Neural crest cell (in vitro differentiated cells): ENCODE measurements at places on chromosomes 3 and 15. TPM values are rescaled to one million over a fixed set of nuclear protein-coding genes. Genes with fewer than 3 reads are reported as not detected.

Gene PDZRN3
- 11.3 and 12.2 TPM in 2 replicates for total RNA-seq

GRCh38 chr15:51424780-51425179 lies 83.3 kb downstream of the GLDN start:
- H3K4me3 ChIP-seq = no peak overlapping the region
- DNase-seq = no peak
- H3K27me3 ChIP-seq = no peaks in the 10 kb centered on the region
- H3K36me3 ChIP-seq = peaks cover 2% of the 10 kb centered on the region
- peaks cover 3% of the 10 kb centered on the region for H3K4me1 ChIP-seq
- no peak overlapping the region for H3K27ac ChIP-seq

GRCh38 chr3:45234250-45234649 lies 8.2 kb upstream of the TMEM158 start:
- peaks cover 3% of the 10 kb centered on the region for H3K4me1 ChIP-seq
- no peak overlapping the region for H3K4me3 ChIP-seq
- H3K36me3 ChIP-seq = no peaks in the 10 kb centered on the region

GRCh38 chr3:127107491-127108375 lies 85.2 kb upstream of the PRR23E start:
- DNase-seq = no peak
- H3K27ac ChIP-seq = no peak overlapping the region
- H3K4me1 ChIP-seq = peaks cover 8% of the 10 kb centered on the region
- H3K36me3 ChIP-seq = peaks cover 7% of the 10 kb centered on the region

Gene TIMP4
- 0.75 and 1.1 TPM in 2 replicates for total RNA-seq

GRCh38 chr3:9087831-9088413 lies 124.7 kb upstream of the RAD18 start:
- no peaks in the 10 kb centered on the region for H3K27me3 ChIP-seq
- no peak overlapping the region for H3K4me3 ChIP-seq
- no peak for DNase-seq
- H3K4me1 ChIP-seq = peaks cover 37% of the 10 kb centered on the region
- H3K36me3 ChIP-seq = peaks cover 11% of the 10 kb centered on the region

DNA sequence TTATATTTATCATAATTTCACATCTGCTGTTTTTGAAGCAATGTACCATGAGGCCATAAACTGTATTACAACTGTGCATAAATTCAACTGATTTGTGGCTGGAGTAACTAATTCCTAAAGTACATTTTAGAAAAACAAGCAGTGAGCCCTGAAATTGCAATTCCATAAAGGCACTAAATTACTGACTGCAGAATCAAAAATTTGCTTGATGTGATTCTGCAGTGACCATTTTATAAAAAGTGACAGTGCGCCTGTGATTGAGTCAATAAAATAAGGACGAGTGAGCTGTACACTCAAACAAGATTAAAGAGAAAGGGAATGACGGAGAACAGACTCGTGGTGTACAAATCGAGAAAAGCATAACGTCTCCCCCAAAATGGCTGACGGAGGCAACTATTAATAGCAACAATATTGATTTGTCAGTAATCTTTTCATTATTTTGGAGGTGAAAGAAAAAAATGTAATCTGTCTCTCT lies 121.4 kb upstream of the MEIS2 start:
- no peaks in the 10 kb centered on the region for H3K4me1 ChIP-seq
- no peak overlapping the region for H3K4me3 ChIP-seq
- no peak overlapping the region for H3K27ac ChIP-seq
- H3K27me3 ChIP-seq = peaks cover 6% of the 10 kb centered on the region
- H3K36me3 ChIP-seq = no peaks in the 10 kb centered on the region

Gene PPP1R14D
- not detected in 2 replicates for total RNA-seq
